ENCODE measurements at places on chromosomes 3 and 15.

DNA sequence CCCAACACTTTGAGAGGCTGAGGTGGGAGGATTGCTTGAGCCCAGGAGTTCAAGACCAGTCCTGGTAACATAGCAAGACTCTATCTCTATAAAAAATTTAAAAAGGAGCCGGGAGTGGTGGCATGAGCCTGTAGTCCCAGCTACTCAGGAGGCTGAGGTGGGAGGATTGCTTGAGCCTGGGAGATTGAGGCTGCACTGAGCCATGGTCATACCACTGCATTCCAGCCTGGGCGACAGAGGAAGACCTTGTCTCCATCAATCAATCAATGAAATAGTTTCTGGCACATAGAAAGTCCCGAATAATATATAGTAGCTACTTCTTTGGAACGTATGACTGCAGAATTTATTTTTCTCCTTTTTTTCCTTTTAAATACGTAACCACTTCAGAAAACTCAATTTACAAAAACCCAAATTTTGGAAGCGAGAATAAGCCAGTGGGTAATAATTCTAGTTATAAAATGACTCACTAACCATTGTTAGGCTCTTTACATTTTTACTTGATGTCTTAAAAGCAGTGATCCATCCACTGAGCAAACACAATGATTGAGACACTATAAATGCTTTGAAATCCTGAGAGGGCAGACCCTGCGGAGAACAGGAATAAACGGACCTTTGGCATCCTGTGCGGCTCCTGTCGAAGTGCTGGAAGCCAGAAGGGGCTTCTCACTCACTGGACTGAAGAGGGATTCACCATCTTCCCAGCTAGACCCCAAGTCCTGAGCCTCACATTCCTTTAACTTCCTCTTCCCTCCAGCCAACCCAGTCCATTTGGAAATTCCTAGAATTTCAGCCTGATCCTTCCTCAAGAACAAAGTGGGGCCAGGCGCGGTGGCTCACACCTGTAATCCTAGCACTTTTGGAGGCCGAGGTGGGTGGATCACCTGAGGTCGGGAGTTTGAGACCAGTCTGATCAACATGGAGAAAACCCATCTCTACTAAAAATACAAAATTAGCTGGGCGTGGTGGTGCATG lies 68.4 kb upstream of the MFGE8 start:
- no peak for DNase-seq

GRCh38 chr15:39542385-39543065 lies 38.4 kb upstream of the THBS1 start:
- DNase-seq = no peak

DNA sequence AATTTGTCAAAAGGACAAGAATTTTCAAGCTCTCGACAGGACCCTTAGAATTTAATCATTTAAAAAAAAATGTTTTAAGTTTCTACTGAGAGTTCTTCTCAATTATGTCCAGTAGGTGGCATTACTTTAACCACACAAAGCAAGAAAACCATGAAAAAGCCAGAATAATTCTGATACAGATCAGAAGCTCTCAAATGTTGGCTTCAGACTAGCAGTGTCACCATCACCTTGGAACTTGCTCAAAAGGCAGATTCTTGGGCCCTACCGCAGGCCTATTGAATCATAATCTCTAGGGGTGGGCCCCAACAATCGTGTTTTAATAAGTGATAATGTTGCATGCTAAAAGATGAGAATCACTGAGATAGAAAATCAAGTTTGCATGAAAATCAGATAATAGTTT lies 99.5 kb upstream of the KCNMB2 start:
- DNase-seq = no peak

GRCh38 chr3:55505776-55506175 lies 18.7 kb upstream of the WNT5A start:
- no peak for DNase-seq

- DNase-seq = no peak
Measured at GRCh38 chr3:145079436-145079835, 1081.5 kb downstream of the PLOD2 start.

DNA sequence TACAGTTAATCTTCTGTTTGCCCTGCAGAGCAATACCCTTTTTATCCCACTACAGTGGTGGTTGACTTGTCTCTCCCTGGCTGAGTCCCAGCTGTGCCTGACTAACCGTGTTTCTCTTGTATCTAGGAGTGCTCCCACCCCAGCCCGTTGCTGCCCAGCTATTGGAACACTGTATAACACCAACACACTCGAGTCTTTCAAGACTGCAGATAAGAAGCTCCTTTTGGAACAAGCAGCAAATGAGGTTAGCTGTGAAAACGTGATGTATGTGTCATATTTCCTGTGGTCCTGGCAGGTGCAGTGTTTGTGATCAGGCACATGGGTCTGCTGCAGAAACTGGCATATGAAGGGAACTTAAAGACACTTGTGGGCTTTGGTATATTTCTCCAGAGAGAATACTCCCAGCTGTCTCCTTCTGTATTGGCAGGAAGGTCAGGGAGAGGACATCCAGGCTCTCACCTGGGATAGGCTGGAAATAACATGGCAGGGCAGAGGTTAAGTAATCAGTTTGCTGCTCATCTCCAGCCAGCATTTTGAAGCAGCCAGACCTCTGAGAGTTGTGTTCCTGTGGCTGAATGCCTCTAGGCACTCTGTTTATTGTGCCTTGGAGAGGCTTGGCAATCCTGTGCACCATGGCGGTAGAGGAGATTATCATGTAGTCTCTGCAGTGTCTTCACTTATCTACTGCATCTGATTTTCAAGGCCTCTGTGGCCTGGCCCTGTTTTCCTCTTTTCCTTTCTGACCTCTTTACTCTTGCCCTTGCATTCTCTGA lies 34.8 kb downstream of the ATG7 start:
- no peak for DNase-seq

DNA sequence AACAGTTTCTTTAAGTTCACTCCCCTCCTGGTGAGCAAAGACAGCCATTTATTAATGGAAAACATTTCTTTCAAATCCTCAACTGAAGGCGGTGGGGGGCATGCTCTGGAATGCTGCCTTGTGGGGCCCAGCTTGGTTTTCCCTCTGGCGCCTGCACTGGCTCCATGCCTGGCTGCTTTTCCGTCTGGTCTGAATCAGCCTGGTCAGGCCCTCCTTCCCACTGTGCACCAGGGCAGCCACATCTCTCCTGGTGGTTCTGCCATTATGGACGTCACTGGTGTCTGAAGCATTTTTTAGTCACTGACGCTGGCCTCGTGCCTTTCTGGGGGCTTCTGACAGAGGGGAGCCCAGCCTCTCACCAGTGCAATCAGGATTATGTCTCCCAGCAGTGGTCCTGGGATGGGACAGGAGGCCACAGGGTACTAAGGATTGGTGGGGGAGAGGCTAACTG lies 57.6 kb upstream of the APEH start:
- no peak for DNase-seq

DNA sequence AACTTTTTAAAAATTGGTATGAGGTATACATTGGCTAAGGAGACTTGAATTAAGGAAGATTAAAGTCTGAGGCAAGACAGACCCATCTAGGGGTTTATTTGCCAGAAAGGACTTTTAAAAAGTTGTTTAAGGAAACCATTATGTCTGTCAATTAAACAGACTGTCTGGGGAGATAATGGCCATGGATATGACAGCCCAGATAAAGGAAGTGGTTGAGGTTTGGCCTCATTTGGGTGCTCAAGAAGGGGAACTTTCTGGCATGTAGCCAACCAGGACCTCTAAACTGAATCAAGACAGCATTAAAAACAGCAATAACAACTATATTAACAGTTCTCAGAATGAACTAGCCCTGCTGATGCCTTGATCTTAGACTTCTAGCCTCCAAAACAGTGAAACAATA lies 9.9 kb upstream of the CD200R1L start:
- no peak for DNase-seq

- no peak for DNase-seq
Measured at GRCh38 chr3:189941679-189942078, 179.0 kb downstream of the P3H2 start.
